ENCODE measurements at places on chromosomes 1 and 21.

DNA sequence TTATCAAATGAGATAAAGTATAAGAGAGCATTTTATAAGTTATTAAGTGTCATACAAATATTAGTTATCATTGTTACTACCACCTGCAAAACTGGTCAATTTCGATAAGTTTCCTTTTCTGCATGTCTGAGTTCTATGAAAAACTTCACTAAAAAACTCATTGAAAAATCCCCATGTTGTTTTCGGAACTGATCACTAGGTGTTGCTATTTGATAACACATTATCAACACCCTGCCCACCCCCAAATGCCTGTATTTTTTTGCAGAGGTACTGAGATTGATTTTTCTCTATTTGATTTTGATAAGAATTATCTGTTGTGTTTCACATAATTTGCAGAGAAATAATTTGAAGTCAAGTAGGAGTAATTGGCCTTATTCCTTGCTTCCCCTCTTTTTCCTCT, 22.1 kb upstream of the DISP1 start:
- peak; percentile 19 for DNase-seq

DNA sequence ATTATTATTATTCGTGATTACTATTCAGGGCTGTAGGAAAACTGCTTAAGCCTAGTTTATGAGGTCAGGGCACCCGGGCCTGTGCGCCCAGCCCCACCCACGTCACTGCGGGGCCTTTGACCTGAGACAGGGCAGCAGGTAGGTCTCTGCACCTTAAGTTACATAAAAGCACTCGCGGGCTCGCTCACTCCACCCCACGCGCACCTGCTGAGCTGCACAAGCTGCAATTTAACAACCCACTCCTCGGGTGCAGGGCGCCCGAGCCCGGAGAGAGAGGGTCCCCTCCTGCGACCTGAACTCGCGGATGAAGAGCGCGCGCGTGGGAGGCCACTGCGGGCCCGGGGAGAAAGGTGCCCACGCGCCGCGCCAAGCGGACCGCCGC, 477 bp downstream of the ICMT start:
- DNase-seq: peak; percentile 22

DNA sequence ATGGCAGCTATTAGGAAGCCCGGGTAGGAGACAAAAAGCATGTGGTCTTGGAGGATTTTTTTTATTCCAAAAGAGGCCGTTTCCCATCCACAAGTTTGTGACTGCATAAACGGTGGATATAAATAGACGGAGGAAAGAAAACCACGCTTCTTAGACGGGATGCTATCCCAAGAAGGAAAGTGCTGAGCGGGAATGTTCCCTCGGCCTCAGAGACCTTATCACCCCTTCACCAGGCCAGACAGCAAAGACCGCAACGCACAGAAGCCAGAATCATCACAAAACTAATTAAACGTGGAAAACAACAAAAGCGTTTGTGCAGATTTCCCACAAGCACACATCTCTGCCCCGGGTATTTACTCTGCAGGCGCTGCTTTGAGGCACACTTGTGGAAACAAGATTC, 43.2 kb downstream of the HLCS start:
- no peak for DNase-seq

DNA sequence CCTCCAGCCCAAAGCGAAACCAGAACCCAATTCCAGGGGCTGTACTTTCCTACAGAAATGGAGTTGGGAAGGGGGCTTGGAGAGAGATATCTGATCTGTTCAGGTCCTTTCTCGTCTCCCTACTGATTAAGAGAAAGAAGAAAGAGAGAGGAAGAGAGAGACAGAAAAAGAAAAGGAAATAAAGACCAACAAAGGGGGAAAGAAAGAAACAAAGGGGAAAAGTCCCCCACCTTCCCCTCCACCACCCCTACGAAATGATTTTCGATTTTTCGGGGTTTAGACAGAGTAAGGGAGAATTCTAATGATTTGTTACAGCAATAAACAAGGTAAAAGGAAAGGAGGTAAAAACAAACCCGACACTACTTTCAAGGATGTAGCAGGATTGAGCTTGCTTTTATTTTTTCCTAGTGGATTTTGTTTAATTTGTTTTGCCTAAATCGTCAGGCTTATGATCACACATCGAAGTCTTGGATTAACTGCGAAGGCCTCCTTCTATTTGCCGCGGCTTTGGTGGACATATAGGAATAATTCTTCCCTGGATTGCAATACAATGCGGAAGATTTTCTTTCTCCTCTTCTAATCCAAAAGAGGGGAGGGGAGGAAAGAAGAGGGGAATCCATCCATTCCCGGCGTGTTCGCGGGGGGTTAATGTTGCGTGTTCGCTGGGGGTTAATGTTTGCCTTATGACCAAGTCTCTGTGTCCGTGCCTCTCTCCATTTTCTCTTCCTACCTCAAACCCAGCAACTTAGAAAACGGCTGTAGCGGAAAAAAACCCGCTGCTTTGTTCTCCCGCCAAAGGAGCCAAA, 1.9 kb downstream of the TAL1 start:
- DNase-seq: no peak

DNA sequence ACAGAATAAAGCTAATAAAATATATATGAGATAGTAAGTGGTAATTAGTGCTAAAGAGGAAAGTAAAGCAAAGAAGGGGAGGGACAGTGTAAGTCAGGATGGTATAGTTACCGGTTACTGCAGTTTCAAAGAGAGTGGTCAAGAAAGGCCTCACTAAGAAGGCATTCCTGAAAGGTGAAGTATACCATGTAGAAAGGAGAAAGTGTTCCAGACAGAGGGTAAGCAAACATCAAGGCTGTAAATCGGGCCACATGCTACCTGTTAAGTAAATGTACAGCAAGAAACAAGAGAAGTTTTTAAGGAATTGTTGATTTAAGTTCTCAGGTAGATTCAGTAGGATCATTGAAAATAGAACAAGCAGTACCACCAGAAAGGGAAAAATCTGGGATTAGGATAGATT, 9.7 kb downstream of the DESI2 start:
- DNase-seq: no peak

DNA sequence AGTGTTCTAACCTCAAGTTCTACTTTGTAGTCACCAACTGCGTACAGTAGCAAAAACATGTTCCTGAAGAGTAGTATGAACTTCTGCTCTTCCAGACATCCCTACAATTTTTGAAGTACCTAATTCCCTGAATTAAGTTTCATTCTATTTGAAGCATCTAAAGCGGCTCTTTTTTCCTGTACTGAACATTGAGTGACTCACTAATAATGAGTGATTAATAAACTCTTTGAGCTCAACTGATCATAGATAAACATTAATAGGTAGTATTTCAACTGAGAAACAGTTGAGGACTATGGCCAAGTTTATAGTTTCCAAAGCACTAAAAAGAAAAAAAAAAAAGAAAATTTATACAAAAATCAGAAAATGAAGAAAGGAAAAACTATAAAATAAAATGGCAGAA, 683.1 kb downstream of the LTN1 start:
- DNase-seq: no peak

GRCh38 chr1:115641762-115642167, at the start of gene VANGL1:
TSS of gene VANGL1 (plus strand) at chr1:115641970. CDS start at chr1:115651414, 9,444 bp downstream.
- DNase-seq: peak; percentile 7

- no peak for DNase-seq
Measured at GRCh38 chr1:9815150-9815549, 8.6 kb downstream of the CLSTN1 start.

GRCh38 chr1:32285658-32286057, 6.2 kb upstream of the HDAC1 start:
- no peak for DNase-seq

GRCh38 chr1:30325999-30326398, 397.4 kb downstream of the MATN1 start:
- no peak for DNase-seq

Data from CD4-positive, alpha-beta T cell treated with Interleukin-2 at 100 ng/mL for 4 hours (primary cell).